ENCODE measurements at places on chromosomes 2 and 18.

- DNase-seq: no peak
These were observed 22.3 kb downstream of the IL1B start for GRCh38 chr2:112814278-112814677.

DNA sequence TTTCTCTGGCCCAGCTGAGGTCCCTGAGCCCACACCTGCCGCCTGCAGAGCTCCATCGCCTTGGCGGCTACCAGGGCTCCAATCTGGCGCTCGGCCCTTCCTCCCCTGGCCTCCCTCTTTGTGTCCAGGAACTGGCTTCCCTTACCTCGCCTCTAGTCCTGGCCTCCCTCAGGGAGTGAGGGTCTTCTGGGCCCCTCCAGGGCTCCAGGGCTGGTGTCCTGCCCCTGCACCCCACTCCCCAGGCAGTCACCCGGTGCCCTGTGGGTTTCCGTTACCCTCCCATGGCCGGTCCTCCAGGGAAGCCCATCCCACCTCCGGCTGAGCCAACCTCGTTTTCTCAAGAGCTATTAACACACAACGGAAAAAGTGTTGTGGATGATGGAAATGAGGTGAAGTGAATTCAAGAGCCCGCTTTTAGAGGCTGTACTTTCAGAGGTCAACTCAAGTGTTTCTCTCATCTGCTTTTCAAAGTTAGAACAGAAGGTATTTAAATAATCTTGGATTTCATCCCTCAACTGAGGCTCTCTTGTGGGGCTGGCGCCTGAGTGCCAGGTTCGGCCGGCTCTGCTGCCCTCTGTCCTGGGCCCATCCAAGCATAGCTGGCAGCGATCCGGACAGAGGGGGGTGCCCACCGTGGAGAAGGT, 131.9 kb downstream of the ASB1 start:
- no peak for DNase-seq

- DNase-seq: no peak
These were observed 323.8 kb upstream of the GALNT5 start for GRCh38 chr2:156933645-156934225.

DNA sequence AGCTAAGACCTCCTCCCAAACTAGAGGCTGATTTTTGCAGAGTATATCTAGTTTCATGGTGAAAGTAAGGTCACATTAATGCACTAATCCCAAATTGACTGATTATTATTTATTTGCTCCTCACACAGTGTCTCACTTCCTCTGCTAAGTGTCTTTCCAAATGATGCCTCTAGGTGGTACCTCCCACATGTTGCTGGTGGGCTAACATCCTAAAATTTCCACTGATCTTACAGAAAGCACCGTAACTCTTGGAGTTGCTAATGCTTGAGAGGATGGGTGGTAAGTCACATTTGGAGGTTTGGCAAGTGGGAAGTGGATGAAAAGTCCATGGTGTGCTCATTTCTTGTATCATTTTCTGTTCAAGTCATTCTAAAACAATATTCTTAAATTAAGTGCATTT, 428.7 kb upstream of the GYPC start:
- no peak for DNase-seq

DNA sequence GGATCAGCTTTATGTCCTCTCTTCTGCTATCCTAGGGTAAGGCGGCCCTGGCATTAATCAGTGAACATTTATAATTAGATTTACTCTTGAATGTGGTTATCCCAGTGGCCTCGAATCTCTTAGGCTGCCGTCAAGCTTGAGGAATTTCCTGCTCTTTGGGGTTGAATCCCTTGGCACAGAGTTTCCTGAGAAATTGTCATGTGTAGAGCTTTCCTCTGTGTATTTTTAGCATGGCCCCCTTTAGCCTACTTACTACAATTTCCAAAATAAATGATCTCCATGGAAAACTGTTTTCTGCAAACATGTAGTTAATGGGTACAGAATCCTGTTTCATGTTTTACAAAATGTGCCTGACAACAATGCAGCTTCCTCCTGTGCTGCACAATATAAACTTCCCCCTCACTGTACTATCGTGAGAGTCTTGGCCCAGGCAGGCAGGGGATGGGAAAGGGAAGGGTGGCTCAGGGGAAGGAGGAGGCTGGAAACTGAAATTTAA, 18.1 kb downstream of the NCAPH start:
- no peak for DNase-seq

DNA sequence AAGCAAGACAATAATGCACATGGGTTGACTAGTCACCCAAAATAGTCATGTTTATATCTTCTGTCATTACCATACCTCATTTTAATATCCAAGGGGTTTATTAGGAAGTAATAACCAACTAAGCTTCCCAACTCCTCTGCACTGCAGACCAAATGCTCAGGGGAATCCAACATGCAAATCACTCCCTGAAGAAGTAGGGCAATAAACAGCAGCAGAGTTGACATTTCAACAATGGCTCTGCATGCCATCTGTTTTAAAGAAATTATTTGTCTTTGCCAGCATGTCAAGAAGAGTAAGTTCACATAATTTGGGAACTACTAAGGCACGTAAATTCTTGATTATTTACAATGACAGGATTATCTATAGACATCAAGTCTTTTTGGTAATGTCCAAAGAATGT, 84.4 kb upstream of the LYPD1 start:
- no peak for DNase-seq

- DNase-seq: no peak
These were observed 467.5 kb downstream of the XIRP2 start for GRCh38 chr2:167355821-167356220.

GRCh38 chr2:147847746-147848391, 3.0 kb downstream of the ACVR2A start:
- DNase-seq: no peak

DNA sequence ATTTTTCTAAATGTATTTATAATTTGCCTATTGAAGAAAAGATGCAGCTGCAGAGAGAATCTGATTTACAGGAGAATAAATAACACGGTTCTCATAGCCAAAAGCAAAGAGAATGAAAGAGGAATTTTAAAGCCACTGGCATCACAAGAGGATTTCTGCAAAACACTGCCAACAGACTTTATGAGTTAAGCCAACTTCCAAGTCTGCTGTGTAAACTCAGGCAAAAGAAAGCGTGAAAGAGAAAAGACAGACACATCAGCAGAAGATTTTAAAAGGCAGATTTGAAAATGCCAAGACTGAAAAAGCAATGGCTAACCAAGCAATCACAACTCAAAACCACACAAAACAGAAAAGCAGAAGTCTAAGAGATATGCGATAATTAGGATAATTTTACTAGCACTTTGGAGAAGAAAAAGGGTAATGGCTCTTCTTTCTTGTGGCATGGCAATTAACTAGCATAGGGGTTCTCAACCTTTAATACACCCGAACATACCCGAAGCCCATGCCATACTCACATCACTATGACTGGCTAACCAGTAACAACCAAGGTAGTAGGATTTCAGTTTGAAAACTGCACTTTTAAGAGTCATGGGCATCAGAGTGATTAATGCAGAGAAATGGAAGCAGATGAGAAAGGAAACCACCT, 4.9 kb downstream of the DARS1 start:
- DNase-seq: no peak

GRCh38 chr2:69099541-69099940, 86.6 kb downstream of the ANTXR1 start:
- no peak for DNase-seq

DNA sequence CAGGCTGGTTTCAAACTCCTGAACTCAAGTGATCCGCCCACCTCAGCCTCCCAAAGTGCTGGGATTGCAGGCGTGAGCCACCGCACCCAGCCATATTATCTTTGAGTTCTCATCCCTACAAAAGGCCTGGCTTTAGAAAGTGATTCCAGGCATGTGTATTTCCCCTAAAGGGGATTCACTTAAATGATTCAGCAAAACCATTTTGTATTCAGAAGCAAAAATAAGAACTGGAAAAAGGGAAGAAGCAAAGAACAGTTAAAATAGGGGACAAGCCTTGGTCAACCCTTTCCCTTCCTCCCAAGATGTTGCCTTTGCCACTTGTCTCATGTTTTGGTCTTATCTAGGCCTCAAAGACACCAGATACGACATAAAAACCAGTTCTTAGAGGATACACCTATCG, 10.5 kb downstream of the TM4SF20 start:
- DNase-seq: no peak

DNA sequence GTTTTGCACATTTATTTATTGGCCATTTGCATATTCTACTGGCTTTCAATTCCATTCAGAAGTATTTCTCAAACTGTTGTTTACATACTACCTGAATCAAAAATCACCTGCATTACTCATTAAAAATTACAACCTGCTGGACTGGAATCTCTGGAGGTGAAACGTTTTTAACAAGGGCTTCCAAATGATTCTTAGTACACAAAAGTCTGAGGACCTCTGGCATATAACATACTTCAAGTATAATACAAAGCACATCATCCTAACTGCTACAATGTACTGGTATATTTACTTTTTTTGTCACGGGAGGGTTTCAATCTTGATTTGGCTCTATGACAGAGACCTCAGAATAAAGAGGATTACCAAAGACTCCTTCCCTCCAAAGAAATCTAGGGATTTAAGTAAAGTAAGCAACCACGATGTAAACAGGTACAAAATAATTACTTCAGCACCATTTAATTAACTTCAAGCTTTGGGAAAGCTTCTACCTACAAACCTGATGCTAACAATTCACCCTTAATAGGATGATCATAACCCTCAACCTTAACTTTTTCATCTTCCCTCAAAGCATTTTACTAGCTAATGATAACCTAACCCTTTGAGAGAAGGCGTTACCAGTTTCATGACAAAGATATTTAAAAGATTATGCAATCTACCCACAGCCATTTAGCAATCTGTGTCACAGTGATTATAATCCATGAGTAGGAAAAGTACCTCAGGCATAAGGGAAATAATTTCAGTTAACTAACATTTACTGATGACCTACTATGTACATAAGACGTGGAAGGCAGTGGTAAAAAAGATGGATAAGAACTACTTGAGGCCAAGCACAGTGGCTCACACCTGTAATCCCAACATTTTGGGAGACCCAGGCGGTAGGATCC, 24.7 kb downstream of the ATAD2B start:
- no peak for DNase-seq

DNA sequence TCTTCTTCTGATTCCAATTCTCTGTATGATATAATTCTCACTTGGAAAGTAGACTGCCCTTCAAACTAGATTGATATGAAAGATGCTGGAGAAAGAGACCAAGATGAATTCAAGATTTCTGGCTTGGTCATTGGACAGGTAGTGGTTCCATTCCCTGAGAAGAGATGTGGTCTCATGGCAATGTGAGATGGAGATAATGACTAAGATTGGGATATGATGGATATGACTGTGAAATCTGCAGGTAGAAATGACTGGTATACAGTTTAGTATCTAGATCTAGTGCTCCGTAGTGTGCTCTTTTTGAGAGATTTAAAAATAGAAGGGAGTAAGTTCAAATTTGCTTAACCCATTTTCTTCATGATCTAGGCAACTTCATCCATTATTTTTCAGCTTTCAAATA, 425.4 kb upstream of the TRIB2 start:
- DNase-seq: no peak

DNA sequence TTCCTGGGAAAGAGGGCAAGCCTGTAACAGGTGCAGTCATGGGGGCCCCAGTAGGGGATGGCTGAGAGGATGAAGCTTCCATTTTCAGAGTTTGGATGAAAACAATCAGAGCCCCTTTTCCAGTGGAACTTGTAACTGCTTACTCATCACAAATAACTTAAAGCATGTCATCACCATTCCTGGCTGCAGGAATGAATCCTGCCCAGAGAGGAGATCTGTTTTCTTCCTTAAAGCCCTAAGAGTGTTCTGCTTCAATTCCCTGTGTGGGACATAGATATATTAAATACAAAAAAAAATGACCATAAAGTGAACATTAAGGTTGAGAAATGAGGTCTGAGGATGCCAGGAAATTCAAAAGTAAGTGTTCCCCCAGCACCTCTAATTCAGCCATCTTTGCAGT, 183.4 kb upstream of the MEIS1 start:
- no peak for DNase-seq

DNA sequence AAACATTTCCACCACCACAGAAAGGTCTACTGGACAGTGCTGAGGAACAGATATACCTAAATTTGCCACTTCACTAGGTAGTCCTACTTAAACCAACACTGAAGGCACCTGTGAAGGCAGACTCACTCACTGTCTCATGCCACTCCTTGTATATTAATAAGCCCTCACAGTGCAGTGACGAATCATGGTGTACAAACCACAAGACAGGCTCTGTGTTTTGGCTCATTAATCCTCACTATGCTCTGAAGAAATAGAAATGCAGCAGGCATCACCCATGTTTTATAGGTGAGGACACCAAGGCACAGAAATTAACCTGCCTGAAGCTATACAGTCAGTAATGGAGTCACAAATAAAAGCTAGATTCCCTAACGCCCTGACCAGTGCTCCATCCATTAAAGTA, 44.3 kb downstream of the BARD1 start:
- DNase-seq: no peak

- DNase-seq: no peak
These were observed 61.6 kb downstream of the CCDC93 start for GRCh38 chr2:117952228-117952627.

DNA sequence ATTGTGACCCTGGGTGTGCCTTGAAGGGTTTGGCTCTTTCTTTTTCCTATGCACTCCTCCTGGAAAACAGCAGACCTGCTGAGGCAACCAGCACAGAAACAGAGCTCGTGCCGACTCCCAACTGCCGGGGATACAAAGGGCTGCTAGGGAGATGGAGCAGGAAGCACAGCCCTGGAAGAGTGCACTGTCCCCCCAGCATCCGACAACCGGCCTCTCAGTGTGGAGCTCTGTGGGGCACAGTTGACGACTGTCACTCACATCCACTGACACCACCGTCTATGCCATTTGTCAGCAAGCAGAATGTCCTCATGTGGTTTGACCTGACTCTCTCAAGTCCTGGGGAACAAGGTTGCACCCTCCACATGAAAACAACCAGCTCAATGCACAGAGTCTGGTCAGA, 290.4 kb downstream of the TNS1 start:
- DNase-seq: no peak

GRCh38 chr2:233413046-233413445, 58.8 kb downstream of the DGKD start:
- DNase-seq: no peak

GRCh38 chr2:54773838-54774237, 50.4 kb downstream of the EML6 start:
- DNase-seq: no peak

DNA sequence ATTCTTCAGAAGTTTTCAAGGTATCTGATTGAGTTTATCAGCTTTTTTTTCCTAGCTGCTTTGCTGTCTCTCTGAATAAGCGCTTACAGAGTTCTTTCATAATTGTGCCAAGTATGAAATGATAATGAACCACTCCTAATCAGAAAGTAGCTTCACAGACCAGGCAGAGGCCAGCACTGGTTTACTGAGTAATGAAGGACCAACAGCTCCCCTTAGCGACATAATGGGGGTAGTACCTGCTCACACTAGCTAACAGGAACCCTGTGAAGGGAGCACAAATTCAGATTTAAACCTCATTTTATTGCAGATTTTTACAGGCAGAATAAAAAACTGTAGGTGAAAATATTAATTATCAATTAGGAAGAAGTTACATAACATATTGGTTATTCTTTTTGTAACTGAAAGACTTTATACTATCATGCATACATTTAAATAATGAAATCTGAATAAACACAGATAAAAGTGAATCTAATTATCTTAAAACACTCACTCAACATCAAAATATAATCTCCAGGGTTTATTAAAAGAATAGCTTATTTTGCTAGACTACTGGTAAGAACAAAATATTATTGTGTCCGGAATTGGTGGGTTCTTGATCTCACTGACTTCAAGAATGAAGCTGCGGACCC, 53.7 kb upstream of the LRRC30 start:
- no peak for DNase-seq

- no peak for DNase-seq
These were observed 200.1 kb downstream of the SMAD7 start for GRCh38 chr18:48750485-48751175.
